ENCODE measurements at places on chromosomes 6 and 20. TPM values are rescaled to one million over a fixed set of nuclear protein-coding genes. Genes with fewer than 3 reads are reported as not detected.

The ZNF831 gene
- total RNA-seq = not detected

The TPMT gene
- total RNA-seq = 7.3 TPM

The TMEM14C gene
- total RNA-seq = 115 TPM

The PRDM13 gene
- not detected for total RNA-seq

The TMX4 gene
- 24.4 TPM for total RNA-seq

The NEU1 gene
- 63.8 TPM for total RNA-seq

DNA sequence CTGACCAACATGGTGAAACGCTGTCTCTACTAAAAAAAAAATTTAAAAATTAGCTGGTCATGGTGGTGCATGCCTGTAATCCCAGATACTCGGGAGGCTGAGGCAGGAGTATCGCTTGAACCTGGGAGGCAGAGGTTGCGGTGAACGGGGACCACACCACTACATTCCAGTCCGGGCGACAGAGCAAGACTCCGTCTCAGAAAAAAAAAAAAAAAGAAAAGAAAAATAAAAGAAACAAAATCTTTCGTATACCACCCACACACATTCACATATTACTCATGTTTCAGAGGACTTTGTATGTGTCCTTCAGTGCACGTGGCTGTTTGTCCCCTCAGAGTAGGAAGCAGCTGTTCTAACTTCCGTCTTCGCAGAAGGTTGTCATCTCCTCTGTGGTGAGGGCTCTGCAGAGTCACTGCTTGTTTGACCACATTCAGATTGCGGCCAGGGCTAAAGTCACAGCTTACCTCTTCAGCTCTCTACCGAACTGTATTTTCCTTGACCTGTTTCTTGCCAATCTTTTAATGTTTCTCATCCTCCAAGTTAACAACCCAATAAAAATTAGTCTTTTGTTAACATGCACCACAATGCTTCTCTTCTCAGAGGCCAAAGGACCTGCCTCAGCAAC lies 36.6 kb upstream of the HIVEP1 start:
- DNase-seq = no peak

GRCh38 chr6:1946583-1946982 lies 298.8 kb downstream of the GMDS start:
- no peak for DNase-seq

GRCh38 chr6:35718911-35719381 lies 17.9 kb upstream of the ARMC12 start:
- DNase-seq = no peak

GRCh38 chr20:52754366-52754765 lies 217.8 kb upstream of the TSHZ2 start:
- no peak for DNase-seq

DNA sequence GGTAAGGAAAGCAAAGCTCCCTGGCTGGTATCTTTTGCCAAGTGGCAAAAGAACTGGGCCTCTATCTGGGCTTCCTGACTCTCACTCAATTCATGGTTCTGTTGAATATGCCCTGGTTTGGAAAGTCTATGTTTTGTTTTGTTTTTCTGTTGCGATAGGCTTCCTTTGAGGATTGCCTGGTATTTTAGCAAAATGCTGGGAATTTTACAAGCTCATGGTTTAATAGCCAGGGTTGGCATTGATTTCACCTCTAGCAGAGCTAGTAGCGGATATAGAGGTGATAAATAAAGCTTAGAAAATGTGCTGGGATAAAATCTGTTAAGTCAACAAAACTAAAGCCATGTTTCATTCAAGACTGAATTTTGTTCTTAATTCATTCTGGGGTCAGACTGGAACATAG lies 109.9 kb downstream of the RNF144B start:
- DNase-seq = no peak

DNA sequence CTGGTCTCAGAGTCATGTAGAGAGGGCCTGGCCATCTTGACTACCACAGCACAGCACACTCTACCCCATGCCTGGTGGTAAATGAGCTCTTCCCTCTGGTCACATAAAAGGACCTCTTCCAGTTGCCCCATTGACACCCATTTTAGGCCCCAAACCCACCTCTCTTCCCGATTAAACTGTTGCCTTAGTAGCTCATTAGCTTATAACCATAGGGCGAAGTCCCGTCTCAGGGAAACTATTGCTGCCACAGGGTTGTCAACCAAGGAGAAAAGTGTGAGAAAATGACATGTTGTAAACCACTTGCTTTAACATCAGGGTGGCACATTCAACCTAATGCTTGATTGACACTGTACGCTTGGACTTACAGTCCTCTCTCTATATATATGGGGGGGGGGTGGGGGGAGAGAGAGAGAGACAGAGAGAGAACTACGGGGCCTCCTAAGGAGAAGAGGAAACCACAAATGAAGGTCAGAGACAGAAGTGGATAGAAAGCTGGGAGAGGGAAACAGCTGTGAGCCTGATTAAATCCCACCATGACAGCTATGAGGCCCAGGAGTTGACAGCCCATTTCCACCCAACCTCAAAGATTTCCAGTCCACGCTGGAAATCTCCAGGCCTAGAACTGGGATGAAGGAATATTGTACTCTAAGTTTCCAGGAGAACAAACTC lies 14.9 kb upstream of the BTN1A1 start:
- no peak for DNase-seq

DNA sequence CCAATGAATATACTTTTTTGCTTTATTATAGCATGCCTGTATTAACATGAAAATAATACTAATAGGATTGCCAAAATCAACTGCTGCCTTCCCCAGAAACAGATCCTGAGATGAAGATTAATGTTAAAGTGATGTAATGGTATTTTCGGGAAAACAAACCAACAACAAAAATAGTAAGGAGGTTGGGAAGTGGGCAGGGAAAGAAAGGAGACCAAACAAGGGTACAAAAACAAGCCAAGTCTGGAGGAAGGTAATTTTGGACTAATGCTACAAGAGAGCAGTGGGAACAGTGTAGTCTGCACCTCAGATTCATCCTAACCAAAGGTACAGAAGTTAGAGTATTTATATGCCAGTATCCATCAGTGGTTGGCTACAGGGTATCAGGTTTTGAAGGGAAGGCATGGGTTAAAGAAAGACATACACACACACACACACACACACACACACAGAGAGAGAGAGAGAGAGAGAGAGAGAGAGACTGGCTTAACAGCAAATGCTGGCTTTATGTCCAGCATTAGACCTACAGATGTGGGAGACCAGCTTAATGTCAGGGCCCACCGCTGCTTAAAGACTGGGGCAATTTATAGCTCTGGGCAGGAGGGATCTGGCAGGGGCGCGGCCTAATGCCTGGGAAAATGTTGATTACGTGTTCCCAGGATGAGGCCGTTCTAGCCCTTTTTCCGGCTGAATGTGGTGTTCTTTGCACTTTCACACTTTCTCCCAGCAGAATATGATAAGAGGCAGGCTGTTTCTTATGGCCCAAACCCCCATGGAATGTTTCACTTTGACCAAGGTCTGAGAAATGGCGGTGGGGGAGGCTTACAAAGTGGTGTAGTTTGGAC lies 3.8 kb upstream of the SLC17A1 start:
- no peak for DNase-seq

- DNase-seq = no peak
Observed at GRCh38 chr6:73951183-73951582, 255.2 kb downstream of the CD109 start.

- no peak for DNase-seq
Observed at GRCh38 chr20:35887393-35888064, 66.8 kb downstream of the SCAND1 start.

GRCh38 chr6:6912817-6913744 lies 194.7 kb upstream of the RREB1 start:
- no peak for DNase-seq

DNA sequence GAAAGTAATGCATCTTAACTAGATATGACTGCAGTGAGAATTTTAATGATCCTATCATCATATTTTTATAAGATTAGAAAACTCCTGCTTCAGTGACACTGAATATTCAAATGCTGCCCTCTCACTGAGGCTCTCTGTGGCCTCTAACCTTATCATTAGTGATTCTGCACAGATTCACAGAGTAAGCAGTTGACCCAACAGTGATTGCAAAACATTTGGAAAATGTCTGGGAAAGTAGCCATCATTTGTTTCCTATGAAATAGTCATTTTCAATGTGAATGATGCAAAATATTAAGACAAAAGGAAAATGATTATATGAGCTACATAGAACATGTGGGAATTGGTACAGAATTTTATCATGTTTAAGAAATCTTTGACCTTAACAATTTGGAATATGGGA lies 210.3 kb downstream of the TBX18 start:
- DNase-seq = no peak

DNA sequence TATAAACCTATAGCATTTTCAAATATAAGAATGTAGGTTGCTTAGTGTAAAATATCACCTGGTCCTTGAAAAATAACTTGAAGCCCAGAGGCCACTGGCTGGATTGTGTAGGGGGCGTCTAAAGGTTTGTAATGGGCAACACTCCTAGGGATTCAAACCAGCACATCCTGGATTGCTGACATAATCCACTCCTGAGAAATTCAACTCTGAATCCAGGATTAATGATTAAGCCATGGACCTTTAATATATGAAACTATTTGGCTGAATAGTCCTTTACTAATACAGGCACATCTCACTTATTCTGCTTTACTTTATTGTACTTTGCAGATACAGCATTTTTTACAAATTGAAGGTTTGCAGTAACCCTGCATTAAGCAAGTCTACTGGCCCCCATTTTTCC lies 160.8 kb downstream of the UBE3D start:
- no peak for DNase-seq

DNA sequence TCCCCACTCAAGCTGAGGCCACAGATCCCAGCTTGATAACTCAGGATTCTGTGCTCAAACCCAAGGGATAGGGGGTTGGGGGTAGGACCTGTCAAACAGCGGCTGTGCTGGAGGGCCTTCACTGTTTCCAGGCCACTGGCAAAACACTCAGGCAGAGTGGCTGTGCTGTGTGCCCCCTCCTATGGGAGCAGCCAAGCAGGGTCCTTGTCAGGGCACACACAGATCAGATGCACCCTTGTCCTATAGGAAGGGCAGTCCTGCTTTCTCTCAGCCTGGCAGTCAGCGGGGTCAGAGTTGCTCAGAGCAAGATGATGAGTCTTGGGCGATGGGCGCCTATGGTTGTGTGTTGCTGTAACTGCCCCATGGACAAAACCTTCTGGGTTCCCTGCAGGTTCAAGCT lies 554.8 kb downstream of the TBC1D32 start:
- peak; percentile 59 for DNase-seq

DNA sequence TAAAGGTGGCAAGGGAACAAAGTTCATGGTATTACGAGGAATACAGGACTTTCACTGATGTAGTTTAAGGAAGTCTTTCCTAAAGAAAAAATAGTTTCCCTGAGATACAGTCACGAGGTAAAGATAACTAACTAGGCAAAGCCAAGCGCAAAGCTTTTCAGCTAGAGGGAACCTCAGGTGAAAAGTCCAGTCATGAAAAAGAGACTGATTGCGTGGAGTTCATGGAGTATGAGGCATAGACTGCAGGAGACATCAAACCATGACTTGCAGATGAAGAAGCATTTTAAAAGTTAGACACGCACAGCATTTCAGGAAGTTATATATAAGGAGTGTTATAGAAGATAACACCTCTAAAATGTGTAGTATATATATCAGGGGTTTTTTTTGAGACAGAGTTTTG lies 205.6 kb upstream of the ZNF184 start:
- no peak for DNase-seq

DNA sequence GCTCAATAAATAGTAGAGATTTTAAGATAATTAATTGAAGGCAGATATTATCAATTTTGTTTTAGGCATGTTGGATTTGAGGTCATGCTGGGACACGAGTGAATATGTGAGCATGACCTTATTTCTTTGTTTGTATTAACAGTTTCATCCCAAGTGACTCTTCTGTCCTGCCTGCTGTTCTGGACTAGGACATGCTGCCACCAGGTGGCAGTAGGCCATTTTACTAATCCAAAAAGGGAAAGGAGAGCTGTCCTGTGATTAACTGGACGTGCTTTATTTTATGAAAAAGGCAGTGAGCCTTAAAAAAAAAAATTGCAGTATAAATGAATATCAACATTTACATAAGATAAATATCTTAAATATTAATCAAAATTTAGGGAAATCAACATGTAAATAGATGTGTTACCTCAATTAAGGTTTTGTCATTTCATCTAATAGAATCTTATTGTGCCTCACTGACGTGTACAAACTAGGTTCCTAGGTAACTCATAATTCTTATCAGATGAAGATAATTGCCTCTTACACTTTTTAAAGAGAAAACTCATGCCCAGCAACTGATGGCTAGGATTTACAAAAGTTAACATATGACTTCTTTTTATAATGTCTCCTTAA lies 49.8 kb downstream of the FRK start:
- DNase-seq = no peak

DNA sequence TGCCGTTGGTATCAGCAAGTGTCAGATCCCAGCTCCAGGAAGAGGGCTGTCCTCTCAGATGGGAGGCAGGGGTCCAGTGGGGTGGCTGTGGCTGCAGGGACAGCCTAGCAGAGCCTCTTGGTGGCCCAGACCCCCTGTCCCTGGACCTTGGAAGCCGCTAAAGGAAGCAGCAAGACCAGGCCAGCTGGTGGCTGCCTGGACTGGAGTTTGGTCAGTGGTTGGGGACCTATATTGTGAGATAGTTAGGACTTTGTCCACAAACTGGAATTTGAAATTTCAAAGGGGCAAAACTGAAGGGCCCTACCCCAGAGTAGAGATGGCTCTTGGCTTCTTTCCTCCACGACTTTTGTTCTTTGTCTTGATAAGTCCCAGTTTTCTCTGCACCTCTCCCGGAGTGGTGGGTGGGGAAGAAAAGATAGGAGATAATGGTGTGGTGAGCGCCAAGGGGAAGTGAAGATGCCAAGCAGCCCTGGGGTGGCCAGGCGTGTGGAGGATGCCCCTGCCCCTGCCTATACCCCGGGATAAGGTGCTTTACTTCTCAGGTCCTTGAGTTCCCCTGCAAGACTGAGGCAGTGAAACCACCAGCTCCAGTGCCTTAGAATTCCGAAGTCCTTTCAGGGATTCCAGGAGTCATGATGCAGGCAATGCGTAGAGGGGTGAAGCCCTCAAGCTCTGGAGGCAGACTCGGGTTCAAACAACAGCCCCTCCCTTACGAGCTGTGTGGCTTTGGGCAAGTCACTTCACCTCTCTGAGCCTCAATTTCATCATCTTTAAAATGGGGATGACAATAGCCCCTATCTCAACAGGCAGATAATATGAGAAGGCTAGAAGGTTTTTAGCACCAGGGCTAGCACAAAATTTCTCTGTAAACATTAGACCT lies 40.2 kb downstream of the HNF4A start:
- peak; percentile 53 for DNase-seq

Data from chondrocyte (in vitro differentiated cells).